KG1 (cell line): ENCODE measurements at places on chromosomes 12 and 14.
A peak's percentile ranks its signal among the peaks of the same experiment; 100 is the strongest.

- DNase-seq = no peak
Observed at GRCh38 chr14:65803885-65804284, 391.4 kb downstream of the FUT8 start.

- DNase-seq = no peak
Observed at GRCh38 chr12:114430306-114430705, 24.4 kb upstream of the TBX5 start.

GRCh38 chr12:96112733-96113132 is 77.3 kb upstream of the LTA4H start:
- DNase-seq = no peak

GRCh38 chr12:1217191-1217949 is 226.3 kb downstream of the ERC1 start:
- no peak for DNase-seq

- no peak for DNase-seq
Observed at GRCh38 chr14:88831284-88831683, 6.8 kb downstream of the TTC8 start.

GRCh38 chr14:69364378-69364777 is 33.7 kb downstream of the ERH start:
- DNase-seq = no peak

- no peak for DNase-seq
Observed at GRCh38 chr14:92613008-92613658, 99.6 kb downstream of the RIN3 start.

DNA sequence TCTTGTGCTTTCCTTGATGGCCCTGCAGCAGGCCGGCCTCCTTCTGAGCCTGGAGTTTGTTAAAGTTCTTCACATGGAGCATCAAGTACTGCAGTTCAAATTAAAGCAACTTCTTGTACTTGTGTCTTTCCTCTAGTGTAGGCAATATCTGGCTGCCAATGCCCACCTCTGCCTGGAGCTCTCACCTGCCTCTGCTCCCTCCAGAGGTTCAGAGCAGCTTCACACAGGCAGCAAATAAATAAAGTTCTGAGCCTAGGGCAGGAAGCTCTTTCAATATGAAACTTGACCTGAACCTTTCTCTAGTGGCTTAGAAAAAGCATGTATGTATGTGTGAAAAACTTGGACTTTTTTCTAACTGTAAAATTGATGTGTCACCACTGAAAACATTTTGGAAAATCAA is 65.9 kb downstream of the ITPR2 start:
- no peak for DNase-seq

GRCh38 chr12:109714141-109714912 is 702 bp downstream of the FAM222A start:
- peak; percentile 27 for DNase-seq

DNA sequence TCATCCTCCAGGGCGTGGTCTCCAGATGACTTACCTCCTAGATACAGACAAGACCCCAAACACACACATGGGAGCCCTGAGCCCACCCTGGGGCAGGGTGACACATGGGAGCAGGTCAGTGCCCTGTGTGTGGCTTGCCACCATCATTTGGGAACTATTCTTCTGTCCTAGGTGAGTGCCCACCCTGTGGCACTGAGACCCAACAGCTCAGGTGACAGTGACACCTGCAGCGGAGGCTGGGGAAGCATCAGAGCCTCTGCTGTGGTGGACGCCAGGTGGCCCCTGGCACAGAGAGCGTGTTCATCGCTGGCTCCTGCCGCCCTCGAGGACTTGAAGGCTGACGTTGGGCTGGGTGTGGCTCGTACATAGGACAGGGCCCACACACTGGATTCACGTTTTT is 23.0 kb downstream of the SFSWAP start:
- no peak for DNase-seq

DNA sequence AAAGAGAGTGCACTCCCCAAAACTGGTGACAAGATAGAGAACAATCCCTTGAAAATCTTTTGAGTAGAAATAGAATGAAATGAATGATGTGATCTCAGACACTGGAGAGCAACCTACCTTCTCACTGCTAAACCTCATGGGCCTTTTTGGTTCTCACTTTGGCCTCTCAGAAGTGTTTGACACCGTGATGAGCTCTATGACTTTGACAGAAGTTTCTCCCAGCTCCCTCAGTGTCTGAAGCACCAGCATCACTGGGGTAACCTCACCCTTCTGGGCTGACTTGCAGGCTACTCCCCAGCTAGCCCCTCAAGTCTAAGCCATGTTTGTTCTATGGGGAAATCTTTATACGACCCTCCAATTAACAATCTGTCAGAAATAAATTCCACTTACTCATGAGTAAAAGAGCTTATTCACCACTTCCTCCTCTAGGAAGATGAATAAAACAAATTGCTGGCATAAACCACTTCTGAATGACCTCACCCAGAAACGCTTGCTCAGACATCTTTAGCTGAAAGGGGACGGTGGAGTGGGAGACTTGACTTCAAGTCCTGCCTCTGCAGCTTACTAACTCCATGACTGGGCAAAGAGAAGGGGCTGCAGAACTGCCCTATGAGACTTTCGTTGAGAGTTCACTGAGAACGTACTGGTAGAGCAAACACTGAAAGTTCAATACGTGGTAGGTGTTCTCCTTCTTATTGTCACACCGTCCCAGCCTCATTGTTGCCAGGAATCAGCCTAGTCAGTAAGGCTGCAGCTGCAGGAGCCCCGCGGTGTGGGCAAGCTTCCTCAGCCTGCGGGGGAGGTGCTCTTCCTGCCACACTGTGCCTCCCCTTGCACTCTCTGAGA is 46.5 kb downstream of the ST8SIA1 start:
- no peak for DNase-seq

- DNase-seq = no peak
Observed at GRCh38 chr12:87428701-87429277, 600.4 kb downstream of the C12orf50 start.

- no peak for DNase-seq
Observed at GRCh38 chr14:102180248-102180998, 40.7 kb downstream of the WDR20 start.

DNA sequence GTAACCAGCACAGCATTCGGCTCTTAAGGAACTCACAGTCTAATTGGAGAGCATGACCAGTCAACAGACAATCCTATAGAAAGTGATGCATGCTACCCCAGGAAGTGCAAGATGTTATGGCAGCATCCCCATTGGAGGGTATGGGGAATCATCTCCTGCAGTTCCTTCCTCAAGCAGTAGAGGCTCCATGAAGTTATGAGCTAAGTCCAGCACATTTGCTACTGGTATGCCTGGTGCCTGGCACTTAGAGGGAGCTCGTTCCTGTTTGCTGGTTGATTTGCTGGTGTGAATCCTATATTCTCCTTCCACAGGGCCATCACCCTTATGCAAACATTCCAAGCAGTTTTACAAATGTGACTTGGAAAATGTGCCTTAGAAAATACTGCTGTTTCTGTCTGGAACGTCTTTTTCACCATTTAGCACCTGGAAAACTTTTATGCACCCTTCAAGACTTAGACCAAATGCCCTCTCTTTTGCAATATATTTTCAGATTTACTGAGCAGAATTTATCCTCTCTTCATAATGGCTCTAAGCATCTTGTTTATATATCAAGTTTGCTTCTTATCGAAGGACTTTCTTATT is 136.1 kb upstream of the WSCD2 start:
- no peak for DNase-seq
